ENCODE measurements at places on chromosomes 2 and 18.

GRCh38 chr2:16537347-16537746 lies 128.3 kb downstream of the CYRIA start:
- peak; percentile 7 for DNase-seq

- no peak for DNase-seq
Observed at GRCh38 chr2:172082944-172083627, 2.2 kb upstream of the DLX1 start.

DNA sequence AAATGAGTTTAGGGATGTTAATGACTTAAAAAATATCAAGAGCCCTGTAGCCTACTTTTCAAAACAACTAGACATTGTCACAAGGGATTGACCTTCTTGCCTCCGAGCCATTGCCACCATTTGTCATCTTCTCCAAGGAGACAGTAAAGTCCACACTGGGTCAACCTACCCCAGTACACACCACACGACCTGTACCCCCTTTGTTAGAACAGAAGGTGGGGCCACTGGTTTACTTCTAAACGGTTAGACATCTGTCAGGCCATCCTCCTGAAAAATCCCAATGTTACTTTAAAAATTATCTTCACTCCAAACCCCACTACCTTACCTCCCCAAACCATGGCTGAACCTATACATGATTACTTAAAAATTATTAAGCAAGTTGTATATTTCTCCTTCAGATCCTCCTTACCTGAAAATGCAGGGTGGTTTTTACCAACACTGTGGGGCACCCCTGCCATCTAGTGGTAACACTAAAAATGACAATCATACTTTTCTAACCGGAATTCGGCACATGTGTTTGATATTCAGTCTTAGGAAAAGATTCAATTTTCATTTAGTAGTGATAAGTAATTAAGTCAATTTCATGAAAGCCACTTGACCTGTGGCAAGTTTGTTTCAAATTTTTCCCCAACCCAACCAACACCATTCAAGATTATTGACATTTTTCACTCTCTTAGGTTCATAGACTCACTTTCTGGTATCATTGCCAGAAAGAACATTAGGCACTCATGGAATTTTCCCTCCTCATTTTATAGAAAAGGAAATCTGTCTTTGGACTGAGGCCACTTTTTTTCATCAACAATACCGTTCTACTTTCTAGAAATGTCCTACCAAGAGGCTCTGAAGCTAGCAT lies 265.3 kb upstream of the PKDCC start:
- peak; percentile 2 for DNase-seq

DNA sequence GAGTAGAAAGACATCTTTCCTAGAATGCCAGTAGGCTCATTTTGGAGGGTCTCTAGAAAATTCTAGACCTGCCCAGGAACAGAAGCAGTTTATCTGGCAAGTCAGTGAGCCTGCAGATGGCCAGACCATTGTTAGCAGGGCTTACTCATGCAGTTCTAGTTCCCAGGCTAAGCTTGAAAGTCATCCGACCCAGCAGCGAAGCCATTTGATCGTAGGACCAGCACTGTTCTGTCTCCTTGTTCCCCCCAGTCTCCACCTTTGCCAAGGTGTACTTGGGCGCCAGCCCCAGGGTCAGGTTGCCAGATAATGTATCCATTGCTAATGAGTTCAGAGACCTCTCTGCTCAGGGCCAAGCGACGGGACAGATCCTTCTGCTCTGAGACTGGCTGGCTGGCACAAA lies 70.1 kb downstream of the EPAS1 start:
- DNase-seq: peak; percentile 28

- no peak for DNase-seq
Observed at GRCh38 chr2:28692411-28692810, 59.2 kb upstream of the PPP1CB start.

GRCh38 chr2:157443795-157444640 lies at the start of gene CYTIP:
TSS of gene CYTIP (minus strand) at chr2:157444089. CDS start at chr2:157444020, 69 bp downstream.
- no peak for DNase-seq

- no peak for DNase-seq
Observed at GRCh38 chr2:119338272-119338671, 28.4 kb downstream of the C2orf76 start.

DNA sequence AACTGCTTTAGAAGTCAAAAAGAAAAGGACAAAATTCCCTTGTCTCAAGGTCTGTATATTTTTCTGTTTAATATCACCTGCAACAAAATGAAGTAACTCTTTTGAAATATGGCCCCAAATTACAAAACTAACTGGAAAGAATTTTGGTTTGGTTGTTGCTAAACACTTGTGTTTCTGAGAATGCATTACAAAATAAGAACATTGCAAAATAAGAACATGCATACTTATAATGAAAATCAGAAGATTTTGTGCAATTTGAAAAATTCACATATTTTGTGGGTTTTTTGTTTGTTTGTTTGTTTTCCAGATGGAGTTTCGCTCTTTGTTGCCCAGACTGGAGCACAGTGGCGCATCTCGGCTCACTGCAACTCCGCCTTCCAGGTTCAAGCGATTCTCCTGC lies 21.8 kb downstream of the NDUFB3 start:
- DNase-seq: no peak

DNA sequence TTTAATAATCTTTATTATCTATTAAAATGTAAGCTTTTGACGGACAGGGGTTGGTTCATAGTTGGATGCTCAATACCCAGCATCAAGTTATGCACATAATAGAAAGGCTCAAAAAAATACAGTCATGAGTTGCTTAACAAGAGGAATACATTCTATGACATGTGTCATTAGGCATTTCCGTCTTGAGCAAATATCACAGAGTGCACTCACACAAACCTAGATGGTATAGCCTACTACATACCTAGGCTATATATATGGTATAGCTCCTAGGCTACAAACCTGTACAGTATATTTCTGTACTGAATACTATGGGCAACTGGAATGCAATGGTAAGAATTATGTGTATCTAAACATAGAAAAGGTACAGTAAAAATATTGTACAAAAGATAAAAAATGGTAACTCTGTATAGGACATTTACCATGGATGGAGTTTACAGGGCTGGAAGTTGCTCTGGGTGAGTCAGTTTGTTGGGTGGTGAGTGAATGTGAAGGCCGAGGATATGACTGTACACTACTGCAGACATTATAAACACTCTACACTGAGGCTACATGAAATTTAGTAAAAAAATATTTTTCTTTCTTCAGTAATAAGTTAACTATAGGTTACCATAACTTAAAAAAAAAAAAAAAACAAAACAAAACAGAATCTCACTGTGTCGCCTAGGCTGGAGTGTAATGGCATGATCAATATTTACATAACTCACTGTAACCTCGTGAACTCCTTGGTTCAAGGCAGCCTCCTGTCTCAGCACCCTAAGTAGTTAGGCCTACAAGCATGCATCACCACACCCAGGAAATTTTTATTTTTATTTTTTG lies 201.2 kb downstream of the NBAS start:
- peak; percentile 84 for DNase-seq

DNA sequence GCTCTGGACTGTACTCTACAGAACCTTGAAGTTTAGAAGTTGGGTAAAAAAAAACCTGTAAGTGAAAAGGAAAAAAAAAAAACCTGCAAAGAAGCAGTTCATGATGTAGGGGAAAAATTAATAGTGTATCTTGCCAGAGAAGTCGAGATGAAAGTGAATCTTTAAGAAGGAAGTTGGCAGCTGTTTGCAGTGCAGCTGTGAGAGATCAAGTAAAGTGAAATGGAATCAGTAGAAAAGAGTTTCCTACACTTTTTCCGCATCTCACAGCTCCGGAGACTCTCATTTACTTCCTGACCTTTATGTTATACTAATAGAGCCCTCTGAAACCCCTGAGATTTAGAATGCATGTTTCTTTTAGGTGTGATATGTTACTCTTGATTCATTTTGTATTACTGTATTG lies 19.2 kb downstream of the RNMT start:
- DNase-seq: no peak

DNA sequence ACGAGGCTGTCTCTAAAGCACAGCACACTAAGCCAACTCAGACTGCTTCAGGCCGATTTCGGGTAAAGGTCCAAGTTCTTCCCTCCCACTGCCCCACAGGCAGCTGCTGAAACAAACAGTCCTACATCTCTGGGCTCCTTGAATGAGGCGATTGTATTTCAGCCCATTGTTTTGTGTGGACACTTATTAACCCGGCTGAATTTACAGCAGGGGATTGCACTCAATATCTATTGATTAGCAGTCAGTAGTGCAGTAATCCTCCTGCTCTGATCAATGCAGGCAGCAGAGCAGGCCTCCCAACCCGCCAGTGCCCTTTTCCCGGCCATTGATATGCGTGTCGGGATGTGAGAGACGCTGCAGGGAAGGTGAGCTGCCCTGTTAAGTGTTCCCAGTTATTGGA lies 330.1 kb downstream of the CMPK2 start:
- no peak for DNase-seq

DNA sequence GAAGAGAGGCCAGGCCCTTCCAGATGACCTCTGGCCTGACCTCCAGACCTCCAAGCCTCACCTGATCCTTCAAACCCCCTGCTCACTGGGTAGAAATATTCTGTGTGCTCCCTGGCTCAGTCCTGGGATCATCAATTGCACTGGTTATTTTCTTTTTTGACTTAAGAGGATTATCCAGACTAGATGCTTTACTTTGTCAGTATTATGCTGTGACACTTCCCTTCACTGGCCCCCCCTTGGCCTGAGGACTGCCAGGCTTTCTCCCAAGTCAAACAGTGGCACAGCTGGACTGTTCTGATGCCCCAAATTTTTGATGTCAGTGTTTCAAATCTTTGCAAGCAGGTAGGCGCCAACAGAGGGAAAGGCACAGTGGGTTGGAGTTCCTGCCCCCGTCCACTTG lies 156.3 kb upstream of the SKOR2 start:
- DNase-seq: no peak

DNA sequence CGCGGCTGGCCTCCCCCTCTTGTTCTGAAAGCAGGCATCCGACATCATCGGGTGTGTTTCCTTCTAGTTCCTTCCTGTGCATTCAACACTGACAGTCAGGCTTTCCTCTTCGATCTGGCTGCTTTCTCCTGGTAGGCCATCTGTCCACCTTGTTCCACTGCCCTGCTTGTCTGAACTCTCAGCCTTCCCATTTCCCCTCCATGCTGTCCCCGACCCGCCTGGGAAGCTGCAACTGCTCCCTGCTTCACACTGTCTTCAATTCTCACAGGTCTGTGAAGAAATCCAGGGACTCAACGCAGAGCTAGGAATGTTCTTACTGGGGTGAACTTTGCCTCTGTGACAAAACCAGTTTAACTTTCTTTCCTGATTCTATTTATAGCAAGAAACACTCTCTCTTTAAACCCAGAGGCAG lies 43.0 kb downstream of the KIF3C start:
- no peak for DNase-seq

DNA sequence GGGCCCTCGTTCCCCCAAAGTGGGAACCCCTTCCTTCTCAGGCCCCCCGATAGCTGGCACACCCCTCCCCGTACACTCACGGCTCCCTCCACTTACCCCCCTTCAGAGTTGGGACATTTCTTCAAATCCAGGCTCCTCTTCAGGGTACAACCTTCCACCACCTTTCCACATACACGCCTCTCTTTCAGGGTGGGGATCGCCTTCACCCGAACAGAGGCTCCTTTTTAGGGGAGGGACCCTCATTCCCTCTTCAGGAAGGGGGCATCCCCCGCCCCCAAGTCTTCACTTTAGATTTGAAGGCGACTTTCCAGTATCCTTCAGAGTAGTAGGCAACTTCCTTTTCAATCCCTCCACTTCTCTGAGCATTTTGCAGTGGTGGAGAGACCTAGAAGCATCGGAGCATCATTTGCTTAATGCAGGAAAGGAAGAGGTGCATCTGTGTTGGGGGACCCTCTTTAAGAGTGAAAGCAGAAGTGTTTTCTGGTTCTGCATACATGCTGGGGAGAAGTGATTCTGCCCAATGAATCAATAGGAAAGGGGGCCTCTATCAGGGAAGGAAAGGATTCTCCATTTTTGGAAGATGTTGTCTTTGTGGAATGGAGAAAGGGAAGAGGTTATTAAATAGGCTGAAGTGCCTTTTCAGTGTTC lies 845 bp downstream of the EML4 start:
- no peak for DNase-seq

DNA sequence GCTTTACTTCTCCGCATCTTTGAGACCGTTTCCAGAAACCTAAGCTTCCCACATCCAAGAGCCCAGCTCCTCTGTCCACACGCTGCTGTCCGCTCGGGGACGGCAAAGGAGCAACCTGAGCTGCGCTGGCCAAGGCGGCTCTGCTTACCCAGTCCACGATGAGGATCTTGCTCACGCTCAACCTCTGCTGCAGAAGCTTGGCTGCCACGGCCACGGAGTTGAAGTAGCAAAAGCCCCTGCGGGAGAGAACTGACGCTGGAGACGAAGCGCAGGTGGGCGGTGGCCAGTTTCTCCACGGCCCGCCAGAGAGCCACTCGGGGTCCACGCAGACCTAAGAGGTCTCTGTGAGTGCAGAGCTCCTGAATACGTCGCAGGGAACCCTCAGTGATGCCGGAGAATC lies 236.1 kb downstream of the TWIST2 start:
- DNase-seq: no peak

- no peak for DNase-seq
Observed at GRCh38 chr2:190353537-190353899, 10.1 kb downstream of the INPP1 start.

- no peak for DNase-seq
Observed at GRCh38 chr2:144268036-144268678, 251.8 kb downstream of the ZEB2 start.

- no peak for DNase-seq
Observed at GRCh38 chr2:161570424-161571050, 53.7 kb upstream of the SLC4A10 start.

- DNase-seq: no peak
Observed at GRCh38 chr18:37702841-37703240, 137.2 kb upstream of the CELF4 start.

- DNase-seq: no peak
Observed at GRCh38 chr18:11654736-11655605, 34.1 kb upstream of the GNAL start.

DNA sequence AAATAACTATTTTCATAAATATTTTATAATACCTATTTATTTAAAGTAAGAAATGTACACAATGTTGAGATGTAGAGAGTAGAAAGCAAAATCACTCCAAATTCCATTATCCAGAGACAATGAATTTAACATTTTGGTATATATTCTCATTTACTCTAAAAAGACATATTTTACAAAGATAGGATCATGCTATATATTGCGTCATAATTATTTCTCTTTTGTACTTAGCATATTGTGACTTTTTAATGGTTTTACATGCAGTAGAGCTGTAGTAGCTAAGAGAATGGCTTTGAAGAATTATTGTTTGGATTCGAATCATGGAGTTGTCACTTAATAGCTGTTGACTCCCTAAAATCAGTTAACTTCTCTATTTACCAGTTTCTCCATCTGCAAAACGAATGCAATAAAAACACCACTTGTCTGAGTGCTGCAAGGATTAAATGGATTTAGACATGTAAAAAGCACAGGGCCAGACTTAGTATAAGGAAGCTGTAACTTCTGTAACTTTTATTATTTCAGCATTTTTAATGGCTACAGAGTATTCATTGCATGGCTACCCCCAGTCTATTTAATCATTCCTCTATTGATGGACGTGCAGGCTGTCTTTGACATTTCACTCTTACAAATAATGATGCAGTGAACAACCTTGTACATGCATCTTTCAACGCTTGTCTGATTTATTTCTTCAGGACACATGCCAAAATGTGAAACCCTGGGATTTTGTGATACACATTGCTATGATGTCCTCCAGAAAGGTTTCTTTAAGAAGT lies 33.2 kb downstream of the KCNS3 start:
- DNase-seq: no peak
